Heart left ventricle (tissue), 16 donors: ENCODE measurements at places on chromosomes 12 and 14. TPM values are rescaled to one million over a fixed set of nuclear protein-coding genes. Genes with fewer than 3 reads are reported as not detected.

DNA sequence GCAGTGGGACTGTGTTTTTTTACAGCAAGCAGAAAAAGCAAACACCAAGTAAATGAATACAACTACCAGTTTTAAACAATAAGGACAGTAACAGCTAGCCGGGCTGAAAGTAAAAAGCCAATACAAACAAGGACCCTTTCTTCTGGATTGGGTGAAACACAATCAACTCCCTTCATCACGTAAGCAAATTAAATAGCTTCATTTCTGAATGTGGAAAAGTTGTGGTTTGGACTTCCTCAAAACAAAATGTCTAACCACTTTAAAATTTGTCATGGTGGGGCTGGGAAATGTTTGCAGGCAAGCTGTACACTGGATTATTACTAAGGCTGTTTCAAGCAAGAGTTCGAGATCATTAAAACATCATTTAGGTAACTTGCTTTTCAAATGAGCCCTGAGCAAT lies 47.4 kb downstream of the TCHP start:
- no peak for DNase-seq

GRCh38 chr14:95503365-95504134 lies 12.9 kb downstream of the SYNE3 start:
- DNase-seq: no peak

GRCh38 chr12:20627001-20627588 lies 68.0 kb upstream of the SLCO1C1 start:
- no peak for DNase-seq

DNA sequence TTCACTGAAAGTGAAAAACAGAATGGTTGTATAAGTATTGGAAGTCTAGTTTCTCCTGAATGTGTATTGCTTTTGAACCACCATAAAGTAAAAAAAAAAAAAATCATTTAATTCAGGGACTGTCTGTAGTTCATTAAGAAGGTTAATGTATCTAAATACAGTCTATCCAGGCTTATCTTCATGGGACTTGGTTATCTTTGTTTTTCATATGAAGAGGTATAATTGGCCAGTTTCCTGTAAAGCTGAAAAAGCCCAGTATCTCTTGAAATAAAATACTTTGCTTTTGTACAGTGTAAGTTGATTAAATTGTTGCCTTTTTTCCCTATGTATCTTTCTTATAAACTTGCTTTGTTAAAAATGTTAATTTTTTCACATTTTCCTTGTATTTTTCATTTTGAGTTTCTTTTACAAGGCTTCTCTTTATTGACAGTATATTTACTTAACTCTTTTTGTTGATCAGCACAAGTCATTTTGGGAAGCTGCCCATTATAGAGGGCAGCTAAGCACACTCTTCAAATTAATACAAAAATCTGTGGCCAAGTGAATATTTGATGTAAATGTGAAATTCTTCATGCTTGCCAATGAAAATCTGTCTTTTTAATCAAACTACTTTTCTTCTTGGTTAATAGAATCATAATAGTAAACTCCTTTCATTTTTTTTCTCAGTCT lies 156.0 kb downstream of the TMTC3 start:
- no peak for DNase-seq

- DNase-seq: no peak
Measured at GRCh38 chr12:2395354-2395977, 342.7 kb downstream of the CACNA1C start.

GRCh38 chr14:102496958-102497744 lies 12.4 kb downstream of the ANKRD9 start:
- no peak for DNase-seq

GRCh38 chr12:16955083-16955657 lies 349.2 kb upstream of the LMO3 start:
- DNase-seq: no peak

- no peak for DNase-seq
Measured at GRCh38 chr12:129115558-129115957, 262.3 kb downstream of the GLT1D1 start.

GRCh38 chr12:117968826-117969659 lies at the start of gene KSR2:
TSS of gene KSR2 (minus strand) at chr12:117968990. CDS start at chr12:117968255, 735 bp downstream.
- no peak for DNase-seq

GRCh38 chr12:126747530-126748149 lies 1519.3 kb upstream of the TMEM132C start:
- peak; percentile 31 for DNase-seq

DNA sequence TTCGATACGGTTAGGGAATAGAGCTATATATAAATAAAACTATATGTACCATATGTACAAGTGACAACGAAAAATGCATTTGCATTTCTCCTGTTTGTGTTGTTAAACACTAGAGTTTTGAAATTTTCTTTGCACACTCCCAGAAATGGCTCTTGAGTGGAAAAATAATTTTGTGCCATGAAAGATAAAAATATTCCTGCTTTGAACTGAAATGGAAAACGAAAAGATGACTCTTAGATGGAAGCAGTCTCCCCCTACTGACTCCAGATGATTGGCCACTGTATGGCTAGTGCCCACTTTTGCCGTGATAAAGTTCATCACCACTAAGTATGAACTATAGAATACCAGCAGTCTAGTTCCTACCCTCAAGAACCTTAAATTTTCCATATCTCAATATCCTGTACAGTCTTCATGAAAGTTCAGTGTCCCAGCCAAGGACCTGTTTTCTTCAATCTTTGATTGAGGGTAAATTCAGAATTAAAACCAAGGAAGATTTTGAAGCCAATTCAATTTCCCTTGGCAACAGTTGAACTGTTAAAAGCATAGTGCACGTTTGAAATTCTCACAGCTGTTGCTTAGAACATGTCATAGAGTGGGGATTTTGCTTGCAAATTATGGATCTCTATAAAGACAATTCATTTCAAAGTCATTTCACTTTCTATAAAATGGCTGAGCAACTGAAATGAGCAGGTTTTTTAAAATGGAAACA lies 1.6 kb upstream of the PPP2R5E start:
- no peak for DNase-seq

DNA sequence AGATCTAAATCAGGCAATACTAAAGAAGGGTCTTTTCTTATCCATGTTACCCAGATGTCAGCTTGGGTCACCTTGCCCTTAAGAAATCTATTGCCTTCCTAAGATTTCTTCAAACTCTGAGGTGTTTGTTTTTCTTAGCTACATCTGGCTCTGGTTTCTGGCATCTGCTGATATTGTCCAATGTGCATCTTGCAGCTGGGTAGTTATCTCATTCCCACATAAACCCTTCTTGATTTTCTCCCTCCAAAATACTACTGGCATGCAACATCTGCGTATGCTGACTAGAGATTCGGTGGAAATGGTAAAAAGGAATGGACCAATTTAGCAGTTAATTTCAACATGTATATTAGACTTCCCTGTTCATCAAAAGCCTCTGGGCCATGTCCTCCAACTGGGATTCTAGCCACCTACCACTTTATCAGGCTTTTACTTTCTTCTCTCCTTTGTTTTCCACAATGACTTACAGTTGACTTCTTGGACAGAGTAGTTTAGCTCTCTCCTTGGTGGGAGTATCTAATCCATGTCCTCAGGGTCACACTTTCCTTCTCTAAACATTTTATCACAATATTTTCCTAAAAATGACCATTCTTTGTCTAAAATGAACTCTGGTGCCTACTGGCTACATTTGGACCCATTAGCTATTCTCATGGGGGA lies 324.8 kb upstream of the FAR2 start:
- DNase-seq: no peak

- DNase-seq: no peak
Measured at GRCh38 chr14:102430212-102430908, 67.6 kb downstream of the TECPR2 start.

DNA sequence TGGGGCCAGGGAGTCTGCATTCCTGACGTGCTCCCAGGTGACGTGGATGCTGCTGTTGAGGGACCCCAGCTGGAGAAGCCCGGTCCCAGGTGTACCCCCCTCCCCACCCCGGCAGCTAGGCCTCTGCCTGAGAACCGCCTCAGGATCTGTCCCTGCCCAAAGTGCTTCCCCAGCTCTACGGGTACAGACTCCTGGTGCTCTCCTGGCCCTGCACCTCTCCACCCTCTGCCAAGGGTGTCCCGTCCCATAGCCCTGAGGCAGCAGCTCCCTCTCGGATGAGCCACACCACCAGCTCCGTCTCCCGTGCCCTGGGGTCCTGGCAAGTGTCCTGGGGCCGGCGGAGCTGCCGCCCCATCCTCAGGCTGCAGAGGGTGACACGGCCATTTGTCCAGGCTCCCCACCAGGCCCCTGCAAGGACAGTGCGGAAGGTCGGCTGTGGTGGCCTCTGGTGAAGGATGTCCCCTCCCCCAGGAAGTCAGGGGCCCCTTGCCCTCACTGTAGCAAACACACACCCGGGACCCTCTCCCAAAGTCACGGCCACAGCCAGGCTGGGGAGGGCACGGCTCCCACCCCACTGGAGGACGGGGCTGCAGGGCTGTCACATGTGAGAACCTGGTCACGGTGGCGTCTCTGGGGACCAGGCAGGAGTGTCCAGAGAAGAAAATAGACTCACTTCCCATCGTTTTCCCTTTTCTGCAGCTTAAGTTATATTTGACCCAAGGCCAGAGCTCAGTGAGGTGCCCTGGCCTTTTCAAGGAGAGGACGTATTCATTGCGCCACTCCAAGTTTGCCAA lies 74.4 kb upstream of the FBRSL1 start:
- no peak for DNase-seq

- DNase-seq: no peak
Measured at GRCh38 chr12:58701536-58701935, 218.8 kb downstream of the LRIG3 start.

DNA sequence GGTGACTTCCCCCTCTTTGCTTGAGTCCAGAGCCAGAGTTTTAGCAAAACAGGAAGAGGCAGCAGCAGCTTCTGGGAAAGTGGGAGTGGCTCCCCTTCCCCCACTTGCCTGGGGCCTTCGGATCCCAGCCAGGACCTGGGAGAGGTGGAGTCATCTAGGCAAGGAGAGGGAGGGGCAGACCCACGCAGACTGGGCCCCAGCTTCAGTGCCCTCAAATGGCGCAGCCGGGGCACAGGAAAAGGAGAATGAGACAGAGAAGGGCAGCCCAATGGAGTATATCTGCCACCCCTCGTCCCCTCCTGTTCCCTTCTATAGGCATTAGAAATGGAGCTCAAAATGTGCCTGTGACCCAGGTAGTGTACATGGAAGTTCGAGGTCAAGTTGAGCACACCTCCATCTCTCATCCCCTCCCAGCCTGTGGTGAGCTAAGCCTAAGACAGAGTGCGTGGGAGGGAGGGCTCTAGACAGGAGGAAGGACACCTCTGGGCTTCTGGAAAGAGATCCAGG lies 9.3 kb upstream of the HDAC7 start:
- peak; percentile 87 for DNase-seq

DNA sequence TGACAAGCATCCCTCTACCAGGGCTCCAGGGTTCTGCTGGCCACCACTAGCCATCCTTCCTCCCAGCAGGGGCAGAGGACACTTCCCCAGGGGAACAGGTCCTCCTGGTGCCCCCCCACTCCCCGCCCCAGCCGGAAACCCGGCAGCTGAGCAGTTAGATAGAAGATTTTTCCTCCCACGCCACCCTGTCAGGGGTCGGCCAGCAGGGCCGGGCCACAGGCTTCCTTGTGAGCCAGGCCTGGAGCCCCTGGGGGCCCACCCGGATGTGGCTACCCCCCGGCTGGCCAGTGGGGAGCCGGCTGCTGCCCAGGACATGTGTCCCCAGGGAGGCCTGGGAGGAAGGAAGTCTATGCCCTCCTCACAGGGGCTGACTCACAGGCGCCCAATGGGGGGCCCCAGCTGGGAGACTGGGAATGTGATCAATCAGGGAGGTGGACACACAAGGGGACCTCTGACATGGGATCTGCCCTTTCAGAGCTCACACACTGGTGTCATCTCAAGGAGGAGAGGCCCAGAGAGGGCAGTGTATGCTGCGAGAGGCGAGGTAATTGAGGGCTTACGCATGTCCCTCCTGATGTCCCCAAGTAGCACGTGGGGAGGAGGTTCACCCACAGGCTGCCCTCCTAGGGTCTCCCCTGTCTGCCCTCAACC lies 4.2 kb downstream of the SH2B3 start:
- DNase-seq: peak; percentile 90

Gene EIF5
- total RNA-seq: 215 TPM

Gene LPAR5
- 4.3 TPM for total RNA-seq

Gene NRXN3
- 1.9 TPM for total RNA-seq

Gene KRT2
- not detected for total RNA-seq

Gene TESPA1
- not detected for total RNA-seq

Gene FIGNL2
- 0.30 TPM for total RNA-seq

Gene FAM222A
- total RNA-seq: 5.6 TPM
